ENCODE measurements at places on chromosomes 1 and 21.

DNA sequence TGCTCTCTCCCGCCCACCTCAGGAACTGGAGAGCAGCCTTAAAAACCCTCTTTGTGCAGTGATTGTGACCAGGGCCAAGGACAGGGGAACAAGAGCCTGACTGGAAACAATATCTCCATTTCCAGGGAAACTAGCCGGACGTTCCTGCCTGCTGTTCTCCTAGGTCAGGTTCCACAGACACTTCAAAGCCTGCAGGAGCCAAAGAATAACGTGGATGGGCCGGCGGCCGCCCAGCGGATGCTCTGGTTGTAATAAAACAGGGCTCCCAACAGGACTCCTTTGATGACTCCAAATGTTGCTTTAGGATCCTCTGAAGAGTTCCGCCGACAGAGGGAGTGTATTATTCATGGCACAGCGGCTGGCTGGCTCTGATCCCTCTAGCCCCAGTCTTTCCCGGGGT lies 162.2 kb downstream of the PLXNA2 start:
- no peak for DNase-seq

GRCh38 chr1:21641967-21642739 lies 27.0 kb downstream of the RAP1GAP start:
- no peak for DNase-seq

DNA sequence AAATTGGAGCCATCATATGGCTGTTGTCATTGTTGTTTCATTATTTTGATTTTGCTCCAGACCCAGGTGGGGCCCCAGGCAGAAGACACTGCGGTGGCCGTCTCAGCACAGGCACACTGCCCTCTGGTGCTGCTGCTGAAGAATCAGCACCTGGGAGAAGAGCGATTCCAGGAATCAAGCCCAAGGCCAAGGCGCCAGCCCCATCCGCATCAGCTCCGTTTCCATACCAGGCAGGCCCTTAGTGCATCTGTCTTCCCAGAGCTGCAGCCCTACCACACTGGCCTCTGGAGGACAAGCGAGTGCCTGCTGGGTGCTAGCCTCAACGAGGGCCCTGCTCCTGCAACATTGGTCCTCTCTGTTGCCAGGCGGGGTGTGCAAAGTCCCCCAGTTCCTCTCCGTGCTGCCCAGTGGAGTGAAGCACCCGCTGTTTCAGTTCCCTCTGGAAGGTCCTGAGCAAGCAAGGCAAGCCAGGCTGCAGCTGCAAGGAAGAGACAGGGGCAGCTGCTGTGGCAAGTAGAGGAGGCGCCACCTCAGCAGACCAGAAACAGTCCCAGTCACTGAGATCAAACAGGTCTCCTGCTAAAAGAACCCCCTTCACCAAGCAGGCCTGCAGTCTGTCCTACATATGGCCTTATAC lies 5.2 kb downstream of the GRIK3 start:
- DNase-seq: no peak

- DNase-seq: no peak
Observed at GRCh38 chr1:66402194-66402593, 131.8 kb upstream of the SGIP1 start.

- DNase-seq: no peak
Observed at GRCh38 chr1:84888753-84889152, 4.3 kb downstream of the LPAR3 start.

GRCh38 chr1:36006941-36007500 lies 76.1 kb downstream of the AGO3 start:
- no peak for DNase-seq

GRCh38 chr1:239893127-239893731 lies 198.5 kb upstream of the FMN2 start:
- no peak for DNase-seq

Data from activated gamma-delta T cell (primary cell).